Non-pigmented ciliary epithelial cell (primary cell): ENCODE measurements at places on chromosomes 2 and 18.

DNA sequence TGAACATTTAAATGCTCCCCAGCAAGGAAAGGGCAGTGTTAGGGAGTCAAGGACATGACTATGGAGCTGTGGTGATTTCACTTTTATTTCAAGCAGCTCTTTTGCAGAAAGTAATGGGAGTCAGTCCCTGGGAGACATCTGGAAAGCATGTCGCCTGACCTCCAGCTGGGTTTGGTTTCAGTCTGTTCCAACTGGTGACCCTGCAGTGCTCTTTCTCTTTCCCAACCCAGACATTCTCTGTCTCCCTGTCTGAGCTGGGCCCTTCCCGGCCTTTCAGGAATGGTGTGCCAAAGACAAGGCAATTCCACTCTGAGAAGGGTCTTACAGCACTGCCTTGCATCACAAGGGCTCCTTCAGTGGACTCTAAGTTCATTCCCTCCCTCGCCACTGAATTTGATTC is 323.2 kb downstream of the OSR1 start:
- DNase-seq = no peak

DNA sequence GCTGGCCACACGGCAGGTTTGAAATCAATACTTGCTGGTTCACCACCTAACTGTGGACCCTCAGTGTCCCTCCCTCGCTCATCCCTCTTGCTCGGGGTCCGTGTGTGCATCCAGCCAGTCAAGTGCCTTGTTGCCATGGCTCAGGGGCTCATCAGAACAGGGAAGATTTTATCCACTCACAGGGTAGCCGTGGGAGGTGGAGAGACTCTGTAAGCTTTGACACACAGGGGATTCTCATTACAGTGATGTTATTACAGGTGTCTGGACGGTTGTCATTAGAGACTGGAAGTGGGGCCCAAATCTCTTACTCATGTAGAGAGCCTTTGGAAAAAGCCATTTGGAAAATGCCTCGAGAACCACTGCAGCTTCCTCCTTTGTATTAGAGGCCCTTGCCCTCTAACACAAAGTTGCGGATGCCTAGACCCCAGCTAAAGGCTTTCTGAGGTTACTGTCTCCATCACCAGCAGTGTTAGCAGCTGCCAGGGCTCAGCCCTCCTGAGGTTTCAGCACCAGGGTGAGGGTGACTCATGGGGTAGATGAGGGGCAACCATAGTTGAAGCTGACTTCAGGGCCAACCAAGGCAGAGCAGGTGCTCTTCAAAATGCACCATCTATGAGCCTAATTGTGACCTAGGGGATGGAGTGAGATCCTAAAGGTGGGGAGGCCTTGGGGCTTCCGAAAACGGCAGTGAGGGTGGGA is 195.6 kb downstream of the CLIP4 start:
- no peak for DNase-seq

DNA sequence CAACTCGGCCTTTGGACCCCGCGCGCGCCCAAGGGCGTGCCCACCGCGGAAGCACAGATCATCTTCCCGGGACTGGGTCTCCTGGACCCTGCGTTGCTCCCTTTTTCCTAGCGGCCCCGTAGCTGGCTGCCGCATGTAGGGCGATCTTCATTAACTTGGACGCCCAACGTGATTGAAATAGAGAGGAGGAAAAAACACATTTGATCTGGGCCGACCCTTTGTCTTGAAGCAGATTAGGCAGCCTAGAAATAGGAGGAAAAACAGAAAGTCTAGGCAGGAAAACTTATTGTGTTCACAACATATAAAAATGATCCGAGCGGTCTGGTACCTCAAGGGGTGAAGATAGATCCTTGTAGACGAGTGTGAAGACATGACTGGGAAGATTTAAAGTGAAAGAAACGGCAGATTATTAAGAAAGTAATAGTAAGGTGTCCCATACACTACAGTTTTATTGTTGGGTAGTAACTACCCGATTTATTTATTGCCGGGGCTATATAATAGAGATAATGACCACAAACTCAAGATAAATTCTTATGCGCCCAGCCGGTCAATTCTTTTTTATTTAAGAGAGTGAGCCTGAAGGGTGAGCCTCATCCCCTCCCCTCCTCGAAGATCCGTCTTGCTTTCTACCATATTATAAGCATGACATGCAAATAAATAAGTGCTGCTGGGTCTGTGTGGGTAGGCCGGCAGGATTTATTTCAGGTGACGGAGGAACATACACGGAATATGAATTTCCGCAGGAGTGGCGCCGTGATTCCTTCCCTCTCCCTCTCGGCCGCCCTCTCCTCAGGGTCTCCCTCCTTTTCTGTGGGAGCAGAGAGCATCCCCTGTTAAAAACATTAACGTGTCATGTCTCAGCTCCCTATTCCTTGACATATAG is 147.4 kb downstream of the MEIS1 start:
- no peak for DNase-seq

- DNase-seq = no peak
Measured at GRCh38 chr2:195313962-195314361, 343.1 kb upstream of the SLC39A10 start.

- DNase-seq = no peak
Measured at GRCh38 chr2:191959209-191959608, 112.3 kb upstream of the CAVIN2 start.

- DNase-seq = no peak
Measured at GRCh38 chr2:164655750-164656149, 34.5 kb upstream of the GRB14 start.
